Activated CD4-positive, alpha-beta T cell treated with anti-CD3 and anti-CD28 coated beads, Interleukin-2, Interleukin-4, amounts not matched to agents 100 ng/mL and 50 ng/mL, durations not matched to agents 16 hours and 8 hours (primary cell): ENCODE measurements at places on chromosomes 4 and X.
A peak's percentile ranks its signal among the peaks of the same experiment; 100 is the strongest.

DNA sequence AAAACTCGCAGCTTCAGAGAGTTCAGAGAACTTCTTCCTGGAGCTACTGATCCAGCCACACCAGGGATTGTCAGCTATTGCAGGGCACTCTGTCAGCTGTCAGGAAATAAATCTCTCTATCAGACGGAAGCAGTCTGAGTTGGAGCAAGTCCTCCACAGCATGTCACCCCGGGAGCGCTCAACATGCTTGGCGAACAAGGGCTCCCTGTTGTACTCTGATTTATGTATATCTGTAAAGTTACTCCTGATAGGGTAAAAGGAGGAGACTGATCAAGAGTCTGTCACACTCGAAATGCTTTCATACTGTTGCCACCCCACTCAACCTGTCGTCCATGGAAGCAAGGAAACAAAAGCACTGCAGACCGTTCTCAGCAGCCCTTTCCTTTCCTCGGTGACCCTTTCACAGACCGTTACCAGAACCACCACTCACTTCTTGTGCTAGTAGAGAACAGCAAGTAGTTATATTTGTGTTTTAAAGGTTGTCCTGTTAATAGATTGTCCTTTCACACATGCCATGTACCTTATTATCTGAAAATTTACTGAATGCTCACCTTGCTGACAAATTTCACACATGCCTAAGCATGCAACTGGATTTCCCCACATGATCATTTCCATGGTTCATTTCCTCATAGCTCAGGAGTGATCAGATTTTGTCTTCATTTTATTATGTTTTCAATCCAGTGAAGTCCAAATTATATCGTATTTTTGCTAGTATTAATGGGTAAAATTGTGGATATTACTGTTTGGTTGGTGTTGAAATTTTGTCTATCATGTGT, 2108.9 kb upstream of the TENM3 start:
- no peak for DNase-seq

- DNase-seq = no peak
Measured at GRCh38 chrX:77510007-77510406, 62.8 kb downstream of the FGF16 start.

DNA sequence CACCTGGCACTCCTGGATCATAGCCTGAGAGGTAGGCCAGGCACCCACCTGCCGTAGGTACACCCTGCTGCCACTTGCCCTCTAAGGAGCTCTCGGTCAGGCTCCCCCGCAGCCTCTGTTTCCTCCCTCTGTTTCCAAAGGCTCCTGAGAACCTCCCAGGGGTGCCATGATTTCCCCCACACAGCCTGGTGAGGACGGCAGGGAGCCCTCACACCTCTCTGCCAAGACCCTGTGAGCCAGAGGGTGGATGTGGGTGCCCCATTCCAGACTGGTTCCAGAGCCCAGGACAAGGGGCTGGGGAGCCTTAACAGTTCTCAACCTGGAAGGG, 1.6 kb upstream of the ABLIM2 start:
- DNase-seq = no peak

- DNase-seq = no peak
Measured at GRCh38 chrX:50643525-50644137, 170.4 kb downstream of the SHROOM4 start.

- no peak for DNase-seq
Measured at GRCh38 chrX:136806891-136807410, 26.2 kb upstream of the ARHGEF6 start.

GRCh38 chr4:4423706-4424498, 37.0 kb downstream of the NSG1 start:
- no peak for DNase-seq

DNA sequence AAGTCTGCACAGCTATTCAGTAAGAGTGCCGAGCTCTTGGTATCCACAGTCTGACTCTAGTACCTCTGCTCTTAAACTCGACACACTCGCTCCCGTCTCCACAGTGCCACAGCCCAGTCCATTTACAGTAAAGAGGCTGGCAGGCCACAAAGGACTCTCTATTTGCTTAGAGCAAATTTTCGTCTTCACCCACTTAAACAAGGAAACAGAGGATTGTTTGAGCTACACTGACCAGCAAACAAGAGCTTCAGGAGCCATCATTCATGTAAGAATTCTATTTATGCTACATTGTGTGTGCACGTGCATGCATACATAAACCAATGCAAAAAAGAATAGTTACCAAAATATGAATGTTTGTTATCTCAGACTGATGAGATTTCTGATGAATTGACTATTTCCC, 290.2 kb downstream of the USP46 start:
- DNase-seq = no peak

- no peak for DNase-seq
Measured at GRCh38 chrX:149455934-149456333, 49.2 kb downstream of the IDS start.

GRCh38 chr4:6909970-6910339, 329 bp downstream of the TBC1D14 start:
- DNase-seq = no peak

GRCh38 chr4:102627831-102628523, 126.8 kb downstream of the NFKB1 start:
- peak; percentile 69 for DNase-seq

GRCh38 chr4:48467891-48468290, 15.3 kb upstream of the SLC10A4 start:
- DNase-seq = no peak

GRCh38 chrX:10617999-10618351, 2.4 kb downstream of the MID1 start:
- no peak for DNase-seq

- DNase-seq = no peak
Measured at GRCh38 chrX:14352511-14352910, 176.8 kb upstream of the GLRA2 start.

DNA sequence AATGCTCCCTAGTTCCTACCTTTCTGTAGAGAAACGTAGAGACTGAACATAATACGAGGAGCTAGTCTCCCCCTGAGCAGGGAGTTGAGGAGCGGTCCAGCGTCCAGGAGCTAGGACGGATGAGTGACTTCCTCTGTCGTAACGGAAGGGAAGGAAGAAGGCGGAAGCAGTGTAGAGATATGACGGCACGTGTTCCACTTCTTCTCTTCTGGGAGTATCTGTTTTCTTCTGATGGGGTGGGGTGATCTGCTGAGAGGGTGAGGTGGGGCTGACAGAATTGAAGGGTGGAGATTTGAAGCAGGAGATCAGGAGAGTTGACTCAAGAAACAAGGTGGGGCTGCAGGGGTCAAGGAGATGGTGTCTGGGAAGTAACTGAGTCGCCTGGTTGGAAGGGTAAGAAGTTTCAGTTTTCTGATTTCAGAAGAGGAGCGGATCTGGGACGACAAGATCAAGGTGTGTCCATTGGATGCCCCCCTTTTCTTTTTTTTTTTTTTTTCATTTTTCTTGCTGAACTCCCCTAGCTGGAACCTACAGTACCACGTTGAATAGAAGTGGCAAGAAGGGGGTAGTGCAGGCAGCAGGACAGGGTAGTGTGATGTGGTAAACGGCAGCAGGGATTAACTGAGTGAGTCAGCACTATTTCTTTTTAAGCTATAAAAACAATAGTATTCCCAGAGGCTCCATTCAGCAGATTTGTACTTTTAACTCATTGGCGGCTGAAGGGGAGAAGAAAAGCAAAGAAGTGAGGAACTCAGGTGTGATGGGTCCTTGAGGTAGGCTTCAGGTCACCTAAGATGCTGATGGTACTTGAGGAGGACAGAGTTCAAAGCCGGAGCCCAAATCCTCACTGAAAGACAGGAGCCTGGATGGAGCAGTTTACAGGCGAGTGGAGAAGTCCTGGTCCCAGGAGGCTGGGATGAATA, 50.8 kb upstream of the SETD7 start:
- peak; percentile 14 for DNase-seq

DNA sequence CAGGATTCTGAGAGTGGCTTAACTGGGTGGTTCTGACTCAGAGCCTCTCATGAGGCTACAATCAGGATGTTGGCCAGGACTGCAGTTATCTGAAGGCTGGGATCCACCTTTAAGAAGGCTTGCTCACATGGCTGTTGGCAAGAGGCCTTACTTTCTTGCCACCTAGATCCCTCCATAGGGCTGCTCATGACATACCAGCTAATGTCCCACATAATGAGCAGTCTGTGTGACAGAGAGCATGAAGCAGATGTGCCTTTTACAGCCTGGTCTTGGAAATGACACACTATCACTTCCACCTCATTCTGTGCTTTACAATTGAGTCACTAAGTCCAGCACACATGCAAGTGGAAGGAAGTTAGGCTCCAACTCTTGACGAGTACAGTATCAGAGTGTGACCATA, 4.3 kb upstream of the RBM3 start:
- peak; percentile 84 for DNase-seq

GRCh38 chrX:134603806-134604700, 54.2 kb downstream of the PLAC1 start:
- DNase-seq = no peak

- no peak for DNase-seq
Measured at GRCh38 chrX:14015294-14015693, 14.4 kb downstream of the GEMIN8 start.

GRCh38 chrX:148069759-148070503, 88.8 kb downstream of the FMR1NB start:
- no peak for DNase-seq

- no peak for DNase-seq
Measured at GRCh38 chrX:29233592-29234183, 646.4 kb downstream of the IL1RAPL1 start.

- DNase-seq = no peak
Measured at GRCh38 chrX:2517055-2517454, 16.3 kb upstream of the DHRSX start.

- DNase-seq = no peak
Measured at GRCh38 chrX:39472161-39472560, 625.6 kb downstream of the BCOR start.

- DNase-seq = no peak
Measured at GRCh38 chr4:185020293-185020808, 2.1 kb downstream of the HELT start.
